ENCODE measurements at places on chromosomes 11 and 22.

GRCh38 chr22:45090497-45090910 lies 73.2 kb upstream of the NUP50 start:
- DNase-seq: no peak

DNA sequence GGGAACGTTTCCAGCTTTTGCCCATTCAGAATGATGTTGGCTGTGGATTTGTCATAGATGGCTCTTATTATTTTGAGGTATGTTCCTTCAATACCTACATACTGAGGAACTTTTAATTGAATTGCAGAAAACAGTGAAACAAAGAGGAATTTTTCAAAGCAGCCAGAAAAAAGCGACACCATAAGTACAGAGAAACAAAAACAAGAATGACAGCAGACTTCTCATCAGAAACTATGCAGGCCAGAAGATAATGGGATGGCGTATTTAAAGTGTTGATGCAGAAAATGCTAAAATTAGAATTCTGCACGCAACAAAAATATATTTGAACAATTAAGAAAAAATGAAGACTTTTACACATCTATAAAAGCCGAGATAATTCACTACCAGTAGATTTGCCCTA lies 95.4 kb upstream of the TIMP3 start:
- peak; percentile 10 for DNase-seq

DNA sequence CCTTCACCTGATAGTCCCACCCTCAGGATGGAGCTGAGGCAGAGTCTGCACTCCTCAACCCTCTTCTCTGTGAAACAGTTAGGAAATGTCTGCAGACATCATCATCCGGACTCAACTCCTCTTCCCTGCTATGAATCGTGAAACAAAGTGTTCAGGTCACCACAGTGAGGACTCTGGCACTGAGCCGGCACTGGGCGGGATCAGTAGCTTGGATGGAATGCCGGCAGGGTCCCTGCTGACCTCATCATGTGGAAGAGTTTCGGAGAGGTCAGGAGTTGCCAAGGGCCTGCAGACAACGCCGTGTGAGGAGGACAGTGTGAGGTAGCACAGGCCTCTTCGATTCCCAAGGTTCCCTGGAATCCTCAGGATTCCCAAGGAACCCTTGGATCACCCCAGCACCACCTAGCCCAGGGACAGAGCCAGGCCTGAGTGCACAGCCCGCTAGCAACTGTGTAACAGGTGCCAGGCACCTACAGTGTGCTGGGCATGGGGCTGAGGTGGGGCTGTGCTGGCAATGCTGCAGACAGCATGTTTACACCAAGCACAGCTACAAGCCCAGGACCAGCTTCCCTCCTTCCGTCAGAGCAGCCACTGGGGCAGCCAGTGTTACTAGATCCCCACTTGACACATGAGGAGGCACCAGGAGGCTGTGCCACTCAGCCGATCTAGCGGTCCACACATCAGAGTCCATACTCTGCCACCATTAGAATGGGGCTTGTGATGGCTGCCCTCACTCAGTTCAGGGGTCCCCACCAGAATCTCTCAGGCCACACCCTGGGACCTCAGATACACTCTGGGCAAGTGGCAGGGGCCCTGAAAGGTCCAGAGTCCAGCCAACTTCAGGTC lies 693 bp upstream of the LINC01488 start:
- DNase-seq: no peak

DNA sequence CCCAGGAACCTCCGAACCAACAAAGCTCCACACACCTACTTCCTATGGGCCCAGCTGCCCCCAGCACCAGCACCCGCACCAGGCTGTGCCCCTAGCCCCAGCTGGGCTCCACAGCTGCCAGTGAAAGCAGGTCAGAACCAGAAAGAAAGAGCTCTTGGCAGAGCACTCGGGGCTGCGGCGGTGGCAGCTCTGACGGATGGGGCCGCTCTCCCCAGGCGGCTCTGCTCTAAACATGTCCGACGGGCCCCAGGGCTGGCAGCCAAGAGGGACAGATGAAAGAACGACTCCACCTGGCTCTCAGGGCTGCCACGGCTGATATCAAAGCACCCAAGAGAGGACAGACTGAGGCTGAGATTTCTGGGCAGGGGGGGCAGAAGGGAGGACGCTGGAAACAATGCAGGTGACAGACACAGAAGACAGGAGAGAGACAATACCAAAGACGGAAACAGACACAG lies 25.7 kb downstream of the LRFN4 start:
- DNase-seq: peak; percentile 78

DNA sequence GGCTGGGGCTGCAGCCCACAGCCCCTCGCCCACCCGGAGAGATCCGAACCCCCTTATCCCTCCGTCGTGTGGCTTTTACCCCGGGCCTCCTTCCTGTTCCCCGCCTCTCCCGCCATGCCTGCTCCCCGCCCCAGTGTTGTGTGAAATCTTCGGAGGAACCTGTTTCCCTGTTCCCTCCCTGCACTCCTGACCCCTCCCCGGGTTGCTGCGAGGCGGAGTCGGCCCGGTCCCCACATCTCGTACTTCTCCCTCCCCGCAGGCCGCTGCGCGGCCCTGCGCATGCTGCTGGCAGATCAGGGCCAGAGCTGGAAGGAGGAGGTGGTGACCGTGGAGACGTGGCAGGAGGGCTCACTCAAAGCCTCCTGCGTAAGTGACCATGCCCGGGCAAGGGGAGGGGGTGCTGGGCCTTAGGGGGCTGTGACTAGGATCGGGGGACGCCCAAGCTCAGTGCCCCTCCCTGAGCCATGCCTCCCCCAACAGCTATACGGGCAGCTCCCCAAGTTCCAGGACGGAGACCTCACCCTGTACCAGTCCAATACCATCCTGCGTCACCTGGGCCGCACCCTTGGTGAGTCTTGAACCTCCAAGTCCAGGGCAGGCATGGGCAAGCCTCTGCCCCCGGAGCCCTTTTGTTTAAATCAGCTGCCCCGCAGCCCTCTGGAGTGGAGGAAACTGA lies 731 bp downstream of the GSTP1 start:
- DNase-seq: no peak

DNA sequence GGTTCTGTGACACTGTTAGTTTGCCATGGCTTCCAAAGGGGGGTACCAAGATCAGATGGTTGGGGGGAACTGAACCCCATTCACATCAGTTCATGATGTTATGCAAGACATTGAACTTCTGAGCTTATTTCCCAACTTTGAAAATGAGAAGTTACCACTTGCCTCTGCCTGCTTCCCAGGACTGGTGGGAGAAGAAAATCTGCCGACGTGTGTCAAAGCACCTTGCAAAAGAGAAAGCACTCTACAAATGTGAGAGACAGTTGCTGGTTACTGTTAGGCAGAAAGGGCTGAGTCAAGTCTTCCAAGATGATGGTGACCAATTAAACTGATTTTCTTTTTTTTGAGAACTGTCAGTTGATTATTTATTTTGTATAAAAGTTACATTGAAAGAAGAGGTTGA lies 45.6 kb downstream of the SMCO4 start:
- DNase-seq: no peak

- DNase-seq: no peak
Observed at GRCh38 chr11:114034956-114035355, 24.6 kb upstream of the ZBTB16 start.

DNA sequence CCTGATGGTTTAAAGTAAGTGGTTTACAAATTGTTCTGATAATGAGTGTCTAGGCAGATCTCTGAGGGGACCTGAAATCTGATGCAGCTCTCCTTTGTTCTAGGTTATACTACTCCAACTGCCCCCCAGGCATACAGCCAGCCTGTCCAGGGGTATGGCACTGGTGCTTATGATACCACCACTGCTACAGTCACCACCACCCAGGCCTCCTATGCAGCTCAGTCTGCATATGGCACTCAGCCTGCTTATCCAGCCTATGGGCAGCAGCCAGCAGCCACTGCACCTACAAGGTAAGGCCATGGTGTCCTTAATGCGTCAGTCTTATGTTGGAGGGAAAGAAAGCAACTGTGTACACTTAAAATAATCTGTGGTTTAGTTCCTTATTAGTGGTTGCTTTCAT lies 9.9 kb downstream of the EWSR1 start:
- no peak for DNase-seq
